Smooth muscle cell of the coronary artery (primary cell): ENCODE measurements at places on chromosomes 2 and 18. TPM values are rescaled to one million over a fixed set of nuclear protein-coding genes. Genes with fewer than 3 reads are reported as not detected.

Gene GALNT14
- total RNA-seq = 0.08 and 0.12 TPM in 2 replicates

Gene MGAT5
- total RNA-seq = 16.3 and 26.6 TPM in 2 replicates

Gene ALLC
- total RNA-seq = not detected in 2 replicates

Gene LAMA1
- 1.4 and 82.3 TPM in 2 replicates for total RNA-seq

Gene PARD6G
- 0.75 and 2.3 TPM in 2 replicates for total RNA-seq

Gene FHOD3
- total RNA-seq = 7.0 and 7.7 TPM in 2 replicates

Gene RFX8
- 0.30 and 2.8 TPM in 2 replicates for total RNA-seq

Gene MYO1B
- 85.2 and 88.9 TPM in 2 replicates for total RNA-seq

Gene PDCL3
- total RNA-seq = 10.9 and 11.3 TPM in 2 replicates

Gene RELCH
- 25.6 and 54.2 TPM in 2 replicates for total RNA-seq

Gene DOK6
- 0.45 and 14.4 TPM in 2 replicates for total RNA-seq

Gene LIMS4
- 1.4 and 11.9 TPM in 2 replicates for total RNA-seq

Gene SAG
- total RNA-seq = not detected in 2 replicates

Gene FAM117B
- total RNA-seq = 1.4 and 1.6 TPM in 2 replicates

Gene SLC9A4
- total RNA-seq = not detected in 2 replicates

Gene PTH2R
- total RNA-seq = 0.08 TPM in 1 of 2 replicates, not detected in the other

Gene TEX261
- 21.4 and 25.7 TPM in 2 replicates for total RNA-seq

Gene HS6ST1
- total RNA-seq = 8.0 and 22.2 TPM in 2 replicates

Gene NEB
- total RNA-seq = 0.08 and 0.94 TPM in 2 replicates

Gene TBC1D8
- 11.7 and 49.1 TPM in 2 replicates for total RNA-seq

Gene RUFY4
- 0.08 TPM in 1 of 2 replicates, not detected in the other for total RNA-seq

Gene CHRNG
- total RNA-seq = not detected in 2 replicates

Gene MTCL1
- 26.7 and 68.1 TPM in 2 replicates for total RNA-seq

Gene DIS3L2
- total RNA-seq = 9.6 and 15.3 TPM in 2 replicates
